ENCODE measurements at places on chromosomes 2 and 18.

DNA sequence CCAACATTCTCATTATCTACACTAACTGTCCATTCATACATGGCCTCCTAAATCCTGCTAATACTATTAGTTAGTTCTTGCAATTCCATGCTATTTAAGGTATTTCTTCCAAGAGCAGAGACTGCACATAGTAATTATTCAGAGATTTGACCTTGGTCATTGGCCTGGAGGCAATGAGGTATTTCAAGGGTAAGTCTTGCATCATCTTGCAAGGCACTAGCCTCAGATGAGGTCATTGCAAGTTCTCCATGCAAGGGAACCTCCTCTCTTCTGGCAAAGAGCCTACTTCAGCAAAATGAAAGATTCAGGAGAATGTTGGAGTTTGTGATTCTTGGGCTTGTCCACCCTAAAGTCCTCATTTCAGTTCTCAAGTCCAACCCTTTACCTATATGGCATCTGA lies 48.5 kb upstream of the IKZF2 start:
- DNase-seq, result no peak

DNA sequence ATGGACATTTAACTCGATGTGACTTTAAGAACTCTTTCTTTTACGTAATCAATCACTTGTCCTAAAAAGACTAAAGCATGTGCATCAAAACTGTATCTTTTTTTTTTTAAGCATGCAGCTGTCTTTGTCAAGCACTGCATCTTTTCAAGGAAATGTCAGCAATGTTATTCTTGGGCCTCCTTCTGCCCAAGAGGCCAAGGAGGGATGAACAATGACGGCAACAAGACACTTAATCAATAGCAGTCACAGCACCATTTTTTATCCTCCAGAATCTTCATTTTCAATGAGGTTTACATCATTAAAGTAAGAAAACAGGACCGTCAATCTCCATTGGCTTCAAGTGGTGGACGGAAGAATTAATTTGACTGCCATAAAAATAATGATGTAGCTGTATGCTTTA lies 253.8 kb downstream of the AFF3 start:
- no peak for DNase-seq

- DNase-seq, result no peak
Measured at GRCh38 chr2:1986598-1986997, 242.3 kb upstream of the PXDN start.

DNA sequence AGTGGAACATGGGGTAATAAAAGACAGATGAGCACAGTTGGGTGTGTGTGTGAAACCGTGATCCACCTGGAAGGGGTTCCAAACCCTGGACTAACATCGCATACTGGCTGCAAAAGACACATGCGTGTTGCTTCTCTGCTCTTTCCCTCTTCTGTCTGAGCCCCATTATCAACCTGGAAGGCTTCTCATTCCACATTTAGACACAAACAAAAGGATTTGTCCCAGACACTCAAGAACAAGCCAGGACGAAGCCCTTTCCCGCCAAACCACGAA lies 7.0 kb upstream of the SP9 start:
- DNase-seq, result no peak

DNA sequence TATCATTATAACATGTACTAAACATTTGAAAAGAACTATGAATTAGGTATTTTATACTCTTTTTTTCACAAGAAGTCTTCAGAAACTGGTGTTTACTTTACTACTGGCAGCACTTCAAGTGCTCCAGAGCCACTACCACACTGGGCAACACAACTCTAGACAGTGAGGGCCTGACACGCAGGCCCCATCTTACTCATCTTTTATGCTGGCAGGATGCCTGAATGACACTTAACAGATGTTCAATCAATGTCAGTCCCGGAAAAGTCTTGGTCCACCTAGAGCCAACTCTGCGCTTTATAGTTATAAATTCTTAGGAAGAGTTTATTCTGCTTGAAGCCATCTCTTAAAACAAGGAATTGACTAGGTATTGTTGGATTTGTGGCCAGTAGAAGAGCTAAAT lies 8.7 kb upstream of the WIPF1 start:
- DNase-seq, result peak; percentile 25

DNA sequence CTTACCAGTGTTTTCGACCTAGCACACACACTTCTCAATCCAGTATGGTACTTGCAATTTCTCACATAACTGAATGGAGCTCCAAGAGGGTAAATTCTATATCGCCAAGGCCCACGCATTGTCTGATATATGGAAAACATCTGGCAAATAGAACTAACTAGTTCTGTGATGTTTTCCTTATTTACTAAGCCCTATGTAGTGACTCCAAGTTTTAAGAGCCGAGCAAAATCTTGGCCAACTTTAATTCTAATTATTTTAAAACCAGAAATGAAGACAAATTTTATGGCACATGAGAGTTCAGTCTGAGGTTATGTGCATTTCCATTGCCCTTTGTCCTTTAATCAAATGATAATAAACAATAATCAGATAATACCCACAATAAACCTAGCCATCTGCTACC lies 1119.7 kb upstream of the CNTNAP5 start:
- no peak for DNase-seq

DNA sequence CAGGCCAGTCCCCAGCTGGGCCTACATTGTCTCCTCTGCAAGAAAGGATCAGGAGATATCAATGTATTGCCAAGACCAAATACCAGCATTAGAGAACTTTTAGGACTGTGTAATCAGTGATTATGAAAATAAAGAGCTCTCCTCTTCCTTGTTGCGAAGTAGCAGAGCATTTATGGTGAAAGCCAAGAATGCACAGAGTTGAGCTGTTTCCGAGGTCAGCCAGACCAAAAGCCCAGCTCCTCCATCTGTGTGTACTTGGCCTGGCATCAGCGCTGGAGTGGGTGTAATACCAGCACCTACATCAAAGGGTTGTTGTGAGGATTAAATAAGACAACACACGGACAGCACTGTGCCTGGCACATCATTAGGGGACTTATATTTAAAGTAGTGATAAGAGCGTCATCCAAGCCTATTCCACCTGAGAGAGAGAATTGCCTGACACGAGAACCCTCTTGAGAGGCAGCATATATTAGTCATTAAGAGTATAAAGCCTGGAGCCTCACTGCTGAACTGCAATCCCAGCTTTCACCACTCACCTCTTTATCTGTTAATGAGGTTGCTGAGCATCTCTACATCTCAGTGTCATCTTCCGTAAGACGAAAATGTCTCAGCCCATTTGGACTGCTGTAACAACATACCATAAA lies 7.4 kb upstream of the SLC16A14 start:
- DNase-seq, result no peak

DNA sequence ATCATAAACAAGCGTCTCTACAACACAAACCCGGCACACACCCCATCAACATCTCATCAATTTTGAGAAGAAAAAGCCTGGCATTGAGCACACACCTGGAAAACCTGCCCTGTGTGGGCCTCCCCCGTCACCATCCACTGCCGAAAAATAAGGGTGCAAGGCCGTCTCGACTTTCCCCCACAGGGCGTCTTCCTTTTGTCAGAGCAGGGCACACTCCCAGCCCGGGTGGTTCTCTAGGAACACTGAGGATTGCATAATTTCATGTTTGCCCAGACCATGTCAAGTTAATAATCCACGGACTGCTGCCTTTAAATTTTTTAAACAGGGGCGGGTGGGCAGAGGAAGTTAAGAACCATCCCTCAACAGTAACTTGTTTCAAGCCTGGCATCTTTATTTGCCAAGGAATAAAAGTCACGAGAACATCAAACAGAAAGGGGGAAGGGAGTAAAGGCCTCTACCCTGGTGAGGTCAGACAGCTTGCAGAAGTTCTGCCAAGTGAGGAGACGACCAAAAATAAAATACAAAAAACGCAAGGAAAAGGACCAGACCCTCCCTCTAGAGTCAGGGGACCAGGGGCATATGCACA lies 2.1 kb downstream of the TFCP2L1 start:
- DNase-seq, result no peak

DNA sequence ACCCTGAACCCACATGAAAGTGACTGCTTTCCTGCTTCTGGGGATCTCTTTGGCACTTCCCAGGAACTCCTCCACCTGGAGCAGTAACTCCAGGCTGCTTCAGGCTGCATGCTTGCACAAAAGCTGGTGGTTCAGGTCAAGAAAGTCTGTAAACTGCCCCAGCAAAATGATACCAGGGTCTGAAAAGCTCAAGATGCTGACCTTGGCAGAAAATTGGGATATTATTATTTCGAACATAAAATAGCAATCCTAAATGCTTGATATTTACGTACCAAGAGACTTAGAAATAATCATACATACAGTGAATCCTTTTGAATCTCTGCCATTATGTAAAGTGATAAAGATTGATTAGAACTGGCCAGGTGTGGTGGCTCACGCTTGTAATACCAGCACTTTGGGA lies 674.3 kb downstream of the ERBB4 start:
- DNase-seq, result no peak

DNA sequence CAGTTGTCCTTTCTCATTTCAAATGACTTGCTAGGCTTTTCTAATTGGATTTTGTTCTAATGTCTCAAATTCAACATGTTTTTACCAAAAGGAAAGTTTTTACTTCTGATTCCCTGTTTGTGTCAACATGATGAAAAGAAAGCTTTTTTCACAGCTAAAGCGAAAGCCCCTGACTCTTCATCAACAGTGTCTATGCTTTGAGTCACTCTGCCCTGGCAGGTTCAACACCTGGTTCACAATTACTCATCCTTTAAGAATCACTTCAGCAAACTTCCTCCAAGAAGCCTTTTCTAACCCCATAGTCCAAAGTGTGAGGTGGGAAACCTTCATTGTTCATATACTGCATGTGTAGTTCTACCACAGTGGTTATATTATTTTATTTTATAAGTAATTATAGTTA lies 7.6 kb upstream of the DSG2 start:
- no peak for DNase-seq

DNA sequence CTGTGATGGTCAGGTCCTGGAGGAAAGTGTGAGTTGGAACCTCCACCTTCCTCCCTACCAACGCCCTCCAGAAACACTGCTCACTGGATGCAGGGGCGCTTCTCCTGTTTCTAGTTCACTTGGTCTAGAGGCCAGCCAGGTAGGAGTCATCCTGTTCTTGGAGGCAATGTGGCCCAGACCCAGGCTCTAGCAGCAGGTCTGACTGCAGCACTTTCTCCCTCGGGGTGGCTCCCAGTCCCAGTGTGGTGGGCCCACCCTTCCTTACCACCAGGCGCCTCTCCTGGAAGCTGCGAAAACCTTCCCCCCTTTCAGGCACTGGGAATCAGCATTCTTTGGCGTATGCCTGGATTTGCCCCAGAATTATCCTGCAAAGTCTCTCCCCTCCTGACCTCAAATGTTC lies 292.8 kb downstream of the SOX11 start:
- no peak for DNase-seq

- DNase-seq, result no peak
Measured at GRCh38 chr2:171158790-171159371, 1.8 kb downstream of the TLK1 start.

All from activated naive CD4-positive, alpha-beta T cell treated with anti-CD3 and anti-CD28 coated beads, Interleukin-2, amount 50 U/mL, for 16 hours (primary cell).